ENCODE measurements at places on chromosomes 1 and 21. TPM values are rescaled to one million over a fixed set of nuclear protein-coding genes. Genes with fewer than 3 reads are reported as not detected.

DNA sequence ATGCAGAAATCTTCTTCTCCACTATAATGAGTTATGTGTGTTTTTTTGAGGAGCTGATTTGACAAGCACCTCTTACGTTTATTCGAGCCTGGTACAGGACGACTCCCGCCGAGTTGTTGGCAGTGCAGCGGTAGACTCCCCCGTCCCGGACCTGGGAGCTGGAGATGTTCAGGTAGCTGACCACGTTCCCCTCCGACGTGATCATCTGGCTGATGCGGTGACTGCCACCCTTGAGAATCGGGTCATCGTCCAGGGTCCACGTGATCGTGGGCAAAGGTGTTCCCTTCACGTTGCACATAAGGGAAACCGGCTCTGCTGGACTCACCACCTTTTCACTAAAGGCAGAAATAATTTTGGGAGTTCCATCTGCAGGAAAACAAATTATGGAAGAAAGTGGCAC is 471.8 kb downstream of the PCP4 start:
- H3K4me1 ChIP-seq = no peaks in the 10 kb centered on the region
- no peak overlapping the region for H3K4me3 ChIP-seq
- DNase-seq = no peak
- H3K27ac ChIP-seq = no peak overlapping the region
- no peaks in the 10 kb centered on the region for H3K27me3 ChIP-seq
- H3K36me3 ChIP-seq = no peaks in the 10 kb centered on the region

LRRC53 gene
- not detected for total RNA-seq

DNA sequence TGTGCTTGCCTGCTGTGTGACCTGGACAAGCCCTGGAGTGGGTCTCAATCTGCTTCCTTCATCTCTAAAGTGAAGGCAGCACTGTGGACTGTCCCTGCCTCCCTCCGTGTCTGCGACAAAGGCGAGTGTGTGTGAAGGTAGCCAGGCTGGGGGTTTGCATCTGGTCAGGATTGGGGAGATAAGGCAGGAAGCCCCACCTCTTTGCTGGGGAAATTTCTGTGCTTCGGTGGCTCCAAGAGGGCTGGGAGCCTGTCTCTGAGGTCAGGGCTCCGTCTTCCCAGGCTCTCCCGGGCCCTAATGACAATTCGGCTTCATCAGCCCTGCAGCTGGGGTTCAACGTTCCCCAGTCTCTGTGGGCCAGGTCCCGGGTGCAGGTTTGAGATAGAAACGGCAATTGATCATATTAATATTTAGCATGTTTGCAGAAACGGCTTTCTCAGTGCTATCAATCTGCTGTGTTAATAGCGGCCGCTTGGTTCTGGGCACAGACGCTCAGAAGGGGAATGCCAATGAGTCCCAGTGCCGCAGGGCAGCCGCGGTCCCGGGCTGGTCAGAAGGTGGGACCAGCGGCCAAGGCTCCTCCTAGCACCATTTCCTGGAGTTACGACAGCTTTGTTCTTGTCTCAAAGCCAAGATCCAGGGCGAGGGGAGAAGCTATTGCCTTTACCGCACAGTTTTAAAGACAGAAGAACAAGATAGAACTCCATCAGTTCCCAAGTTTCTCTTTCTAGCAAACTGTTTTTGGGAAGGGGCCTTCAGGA is 105.7 kb downstream of the PRDM16 start:
- H3K36me3 ChIP-seq = no peaks in the 10 kb centered on the region
- H3K27me3 ChIP-seq = no peaks in the 10 kb centered on the region
- H3K27ac ChIP-seq = peak overlapping the region; percentile 53
- peaks cover 10% of the 10 kb centered on the region for H3K4me1 ChIP-seq
- DNase-seq = peak; percentile 91

FHL3 gene
- total RNA-seq = 40.6 TPM

GRCh38 chr21:17818186-17819113 is 706 bp downstream of the C21orf91 start:
- H3K4me3 ChIP-seq = peak overlapping the region; percentile 90
- peak; percentile 59 for DNase-seq
- H3K36me3 ChIP-seq = no peaks in the 10 kb centered on the region
- peak overlapping the region; percentile 88 for H3K27ac ChIP-seq

COL16A1 gene
- total RNA-seq = 45.3 TPM
